ENCODE measurements at places on chromosomes 7 and 10.

- DNase-seq: no peak
Observed at GRCh38 chr7:87574630-87575029, 26.1 kb downstream of the ABCB1 start.

GRCh38 chr7:131655866-131656265 is 99.4 kb upstream of the PODXL start:
- DNase-seq: no peak

DNA sequence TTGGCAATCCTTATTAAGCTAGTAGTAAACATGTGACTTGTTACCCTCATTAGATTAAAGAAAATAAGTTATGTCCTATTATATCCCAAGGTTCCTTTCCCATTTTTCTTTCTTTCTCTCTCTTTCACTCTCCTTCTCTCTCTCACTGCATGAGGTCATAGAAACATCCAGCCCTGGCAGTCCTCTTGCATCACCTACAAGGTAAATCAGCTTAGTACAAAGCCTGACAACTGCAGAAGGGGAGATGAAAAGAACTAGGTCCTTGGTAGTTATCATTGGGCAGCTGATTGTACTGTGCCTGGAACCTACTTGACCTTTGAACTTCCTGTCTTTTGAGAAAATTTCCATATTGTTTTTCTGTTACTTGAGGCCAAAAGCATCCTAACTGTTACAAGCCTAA is 307.9 kb upstream of the SP8 start:
- no peak for DNase-seq

GRCh38 chr7:50214771-50215170 is 89.7 kb upstream of the IKZF1 start:
- no peak for DNase-seq

DNA sequence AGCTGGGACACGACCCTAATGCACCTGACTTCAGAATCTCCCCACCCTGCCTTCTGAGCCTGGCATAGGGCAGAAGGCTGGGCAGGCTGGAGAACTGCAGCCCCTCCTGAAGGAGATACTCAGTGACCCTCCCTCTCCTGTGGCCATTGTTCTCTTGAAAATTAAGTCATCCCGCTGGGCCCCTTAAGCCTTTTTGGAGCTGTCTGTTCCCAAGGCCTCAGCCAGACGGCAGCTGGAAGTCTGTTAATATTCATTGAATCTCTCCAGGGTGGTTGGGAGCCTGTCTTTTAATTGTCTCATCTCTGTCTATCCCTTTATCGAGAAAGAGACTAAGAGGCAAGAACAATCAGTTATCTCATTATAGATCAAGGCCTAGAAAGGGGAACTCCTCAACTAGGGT is 118.1 kb upstream of the PCBD1 start:
- DNase-seq: no peak

DNA sequence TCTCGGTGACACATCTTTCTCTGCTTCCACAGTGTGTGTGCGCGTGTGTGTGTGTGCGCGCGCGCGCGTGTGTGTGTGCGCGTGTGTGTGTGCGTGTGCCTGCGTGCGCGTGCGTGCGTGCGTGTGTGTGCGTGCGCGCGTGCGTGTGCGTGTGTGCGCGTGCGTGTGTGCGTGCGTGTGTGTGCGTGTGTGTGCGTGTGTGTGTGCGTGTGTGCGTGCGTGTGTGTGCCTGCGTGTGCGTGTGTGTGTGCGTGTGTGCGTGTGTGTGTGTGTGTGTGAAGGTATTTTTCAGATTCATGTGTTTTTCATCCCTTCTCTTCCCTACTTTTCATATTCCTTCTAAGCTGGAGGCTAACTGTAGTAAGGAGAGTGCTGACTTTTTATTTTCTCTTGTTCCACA is 148.4 kb downstream of the CREB5 start:
- DNase-seq: no peak

DNA sequence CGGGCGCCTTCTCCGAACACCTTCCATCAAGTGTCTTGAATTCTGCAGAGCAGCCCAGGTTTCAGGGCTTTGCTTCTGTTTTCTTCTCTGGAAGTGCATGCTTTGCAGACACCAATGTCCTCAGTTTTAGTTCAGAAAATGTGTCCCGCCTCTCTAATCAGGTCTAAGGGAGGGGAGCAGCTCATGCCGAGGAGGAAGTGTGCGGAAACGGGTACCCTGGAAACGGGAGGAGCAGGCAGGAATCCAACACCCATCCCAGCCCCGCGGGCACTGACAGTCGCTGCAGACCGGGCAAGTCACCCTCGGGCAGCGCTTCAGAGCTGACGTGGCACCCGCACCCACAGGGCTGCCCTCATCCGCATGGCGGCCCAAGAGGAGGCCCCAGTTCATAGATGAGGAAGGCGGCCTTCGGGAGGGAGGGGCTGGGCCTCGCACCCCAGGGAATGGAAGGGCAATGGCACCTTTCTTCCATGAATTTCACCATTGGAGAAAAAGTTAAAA is 338.7 kb downstream of the DNAJB6 start:
- no peak for DNase-seq

DNA sequence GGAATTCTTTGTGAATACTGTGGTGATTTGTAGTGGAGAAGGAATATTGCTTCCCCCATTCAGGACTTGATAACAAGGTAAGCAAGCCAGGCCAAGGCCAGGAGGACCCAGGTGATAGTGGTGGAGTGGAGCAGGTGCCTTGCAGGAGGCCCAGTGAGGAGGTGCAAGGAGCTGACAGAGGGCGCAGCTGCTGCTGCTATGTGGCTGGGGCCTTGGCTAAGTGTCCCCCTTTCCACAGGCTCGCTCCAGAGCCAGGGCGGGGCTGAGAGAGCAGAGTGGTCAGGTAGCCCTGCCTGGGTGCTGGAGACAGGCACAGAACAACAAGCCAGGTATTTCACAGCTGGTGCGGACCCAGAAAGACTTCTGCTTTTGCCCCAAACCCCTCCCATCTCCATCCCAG is 162.9 kb downstream of the EGFR start:
- no peak for DNase-seq

DNA sequence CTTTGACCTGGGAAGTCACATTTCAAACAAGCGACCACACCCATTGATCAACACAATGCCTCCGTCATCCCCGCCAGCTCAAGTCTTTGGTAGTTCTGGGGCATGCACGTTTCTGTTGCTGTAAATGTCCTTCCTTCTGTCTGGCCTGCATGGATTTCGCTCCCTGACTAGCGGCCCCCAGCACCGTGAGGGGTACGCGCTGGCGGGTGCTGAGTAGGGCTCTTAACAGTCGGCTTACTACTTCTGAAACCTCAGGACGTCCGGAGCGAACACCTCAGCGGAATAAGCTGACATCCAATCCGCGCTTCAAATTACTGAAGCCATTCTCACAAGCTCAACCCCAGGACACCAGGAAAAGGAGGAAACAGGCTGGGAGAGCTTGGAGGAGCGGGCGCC is 505 bp downstream of the NUDCD3 start:
- DNase-seq: no peak

- peak; percentile 40 for DNase-seq
Observed at GRCh38 chr7:90816511-90817142, 220.5 kb downstream of the CDK14 start.

All from brain pericyte (primary cell).